ENCODE measurements at places on chromosomes 12 and 14.

DNA sequence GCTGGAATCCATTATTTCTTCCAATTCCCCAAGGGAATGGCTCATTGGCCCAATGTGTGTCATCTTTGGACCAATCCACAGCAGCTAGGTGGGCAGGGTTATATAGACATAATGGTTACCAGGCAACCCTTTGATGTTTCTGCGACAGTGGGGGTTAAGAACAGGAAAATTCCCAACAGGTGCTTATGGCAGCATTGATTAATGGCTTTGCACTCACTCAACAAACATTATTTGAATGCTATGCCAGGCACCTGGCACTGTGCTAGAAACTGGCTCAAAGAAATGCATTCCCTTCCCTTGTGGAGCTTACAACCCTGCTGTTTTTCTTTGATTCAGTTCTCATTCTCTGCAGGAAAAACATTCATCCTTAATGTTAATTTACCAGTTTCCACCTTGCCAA lies 1221.0 kb downstream of the AACS start:
- no peak for DNase-seq

DNA sequence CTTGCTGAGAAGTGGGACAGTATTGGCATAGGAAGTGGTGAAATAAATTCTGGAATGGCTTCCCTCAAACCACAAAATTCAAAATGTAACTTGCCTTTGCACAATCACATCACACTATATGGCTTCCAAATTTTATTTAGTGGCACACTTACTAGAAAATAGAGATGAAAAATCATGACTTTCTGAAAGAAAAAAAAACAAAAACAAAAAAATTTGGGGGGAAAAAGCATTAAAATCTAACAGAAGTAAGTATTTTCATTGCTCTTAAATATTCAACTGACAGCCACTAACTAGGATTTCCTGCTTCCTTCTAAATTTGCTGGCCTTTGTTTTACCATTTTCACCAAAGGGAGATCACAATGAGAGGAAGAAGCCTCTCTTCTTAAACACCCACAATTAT lies 23.0 kb downstream of the ATF7 start:
- no peak for DNase-seq

GRCh38 chr12:57602544-57602943 lies 2.1 kb upstream of the DTX3 start:
- no peak for DNase-seq

GRCh38 chr14:91420686-91421085 lies 3.1 kb upstream of the CCDC88C start:
- DNase-seq, result no peak

DNA sequence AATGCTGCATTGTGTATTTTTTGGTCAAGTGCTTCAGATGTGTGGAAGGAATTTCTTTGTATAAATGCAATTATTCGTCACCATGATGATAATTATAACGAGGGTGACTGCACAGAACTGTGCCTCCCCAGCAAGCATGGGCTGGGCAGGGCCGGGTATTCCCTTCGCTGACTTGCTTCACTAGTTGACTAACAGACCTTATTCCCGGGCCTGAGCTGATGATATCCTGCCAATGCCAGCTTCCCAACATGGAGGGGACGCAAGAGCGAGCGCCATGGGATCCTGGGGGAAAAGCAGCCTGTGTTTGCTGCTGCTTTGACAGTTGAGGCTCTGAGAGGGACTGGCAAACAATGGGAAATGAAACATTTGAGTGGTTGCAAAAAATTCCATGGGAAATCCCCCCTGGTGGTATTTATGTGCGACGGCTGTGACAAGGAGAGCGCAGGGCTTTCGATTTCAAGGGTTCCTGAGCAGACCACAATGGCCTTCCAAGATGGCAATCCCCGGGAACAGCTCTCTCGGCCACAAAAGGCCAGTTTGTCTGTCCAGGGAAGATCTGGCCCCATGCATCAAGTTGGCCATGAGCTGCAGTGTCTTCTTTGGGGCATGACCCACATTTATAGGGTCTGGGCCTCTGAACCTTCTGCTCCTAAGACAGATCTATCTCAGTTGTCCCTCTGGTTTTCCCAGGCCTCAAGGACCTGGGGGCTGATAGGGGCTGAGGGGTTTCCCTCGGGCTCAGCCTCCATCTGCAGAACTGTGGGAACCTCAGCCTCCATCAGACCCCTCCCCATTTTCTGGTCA lies 21.9 kb upstream of the MAP1LC3B2 start:
- DNase-seq, result peak; percentile 94

DNA sequence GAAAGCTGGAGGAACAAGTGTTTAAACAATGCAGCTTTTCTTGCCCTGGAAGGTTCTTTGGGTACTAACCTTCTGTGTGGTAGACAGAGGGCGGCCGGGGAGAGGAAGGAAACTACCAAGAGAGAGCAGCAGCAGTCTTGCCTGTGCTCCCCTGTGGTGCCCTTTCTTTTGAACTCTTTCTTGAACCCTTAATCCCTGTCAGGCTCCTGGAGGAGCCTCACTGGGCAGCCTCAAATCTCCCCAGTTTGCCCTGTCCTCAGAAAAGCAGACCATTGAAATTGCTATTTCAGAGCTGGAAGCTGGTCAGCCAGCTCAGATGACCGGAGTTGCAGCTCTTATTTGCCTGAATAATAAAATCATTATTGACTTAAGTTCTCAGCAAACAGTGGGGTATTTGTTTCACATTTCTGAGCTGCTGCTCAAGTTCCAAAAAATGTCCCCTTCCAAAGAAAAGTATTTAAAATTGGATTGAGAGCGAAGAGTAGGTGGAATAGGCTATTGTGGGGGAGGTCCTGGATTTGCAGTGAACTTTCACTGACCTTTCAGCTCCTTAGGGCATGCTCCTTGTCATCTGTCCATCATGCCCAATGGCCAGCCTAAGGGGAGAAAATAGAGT lies 42.1 kb upstream of the RNASE3 start:
- DNase-seq, result no peak

- DNase-seq, result no peak
These were observed 90.2 kb downstream of the TTLL5 start for GRCh38 chr14:75751296-75751695.

DNA sequence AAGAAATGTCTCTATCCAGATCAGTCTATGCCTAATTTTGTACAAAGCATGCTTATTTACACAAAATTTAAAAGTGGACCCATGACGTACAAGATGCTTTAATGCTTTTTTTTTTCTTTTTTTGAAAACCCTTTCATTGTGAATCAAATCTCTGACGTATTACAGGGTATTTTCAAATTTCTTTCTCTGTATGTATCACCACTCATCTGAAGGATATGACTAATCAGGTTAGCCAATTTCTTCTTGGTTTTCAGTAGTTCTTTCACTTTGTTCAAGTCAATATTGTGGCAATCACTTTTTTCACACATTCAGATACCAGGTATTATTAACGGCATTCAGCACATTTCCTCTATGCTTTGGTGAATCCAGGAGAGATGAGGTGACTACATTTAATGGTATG lies 685.3 kb downstream of the TRHDE start:
- DNase-seq, result no peak

- DNase-seq, result no peak
These were observed 12.8 kb downstream of the ZFHX2 start for GRCh38 chr14:23538785-23539184.

DNA sequence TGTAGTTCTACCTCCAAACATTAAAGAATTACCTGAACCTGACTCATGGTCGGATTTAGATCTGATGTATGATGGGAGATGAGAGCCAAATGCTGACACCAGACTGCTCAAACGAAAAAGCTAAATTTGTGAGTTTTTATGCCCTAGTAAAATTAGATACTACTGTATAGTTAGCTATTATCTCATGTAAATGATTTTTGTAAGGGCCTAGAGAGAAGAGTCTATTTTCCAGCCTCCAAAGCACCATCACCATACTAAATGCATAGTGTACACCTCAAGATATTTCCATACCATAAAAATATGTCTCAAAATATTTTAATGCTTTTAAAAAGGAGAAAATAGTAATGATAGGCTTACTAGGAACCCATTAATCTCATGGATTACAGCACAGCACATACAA lies 18.3 kb downstream of the ANKS1B start:
- DNase-seq, result no peak

- no peak for DNase-seq
These were observed 3.3 kb upstream of the HOXC8 start for GRCh38 chr12:54005531-54005852.

DNA sequence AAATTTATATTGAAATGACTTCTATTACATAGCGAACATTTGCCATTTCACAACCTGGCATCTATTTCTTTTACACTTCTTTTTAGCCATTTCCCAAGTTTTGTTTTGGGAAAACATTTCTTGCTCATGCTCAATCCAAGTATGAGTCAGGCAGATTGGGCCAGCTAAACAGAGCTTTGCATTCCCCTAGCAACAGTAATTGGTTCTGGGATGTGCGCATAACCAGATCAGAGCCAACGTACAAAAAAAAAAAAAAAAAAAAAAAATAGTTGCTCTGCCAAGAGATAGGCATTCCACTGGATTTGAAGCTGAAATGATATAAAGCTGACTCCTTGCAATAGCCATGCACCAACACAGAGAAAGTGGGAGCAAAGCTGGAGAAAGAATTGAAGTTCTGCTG lies 37.5 kb downstream of the PLCZ1 start:
- no peak for DNase-seq

GRCh38 chr12:109157986-109158385 lies 41.6 kb downstream of the ACACB start:
- no peak for DNase-seq

- no peak for DNase-seq
These were observed 9.4 kb upstream of the DACT1 start for GRCh38 chr14:58628406-58628805.

DNA sequence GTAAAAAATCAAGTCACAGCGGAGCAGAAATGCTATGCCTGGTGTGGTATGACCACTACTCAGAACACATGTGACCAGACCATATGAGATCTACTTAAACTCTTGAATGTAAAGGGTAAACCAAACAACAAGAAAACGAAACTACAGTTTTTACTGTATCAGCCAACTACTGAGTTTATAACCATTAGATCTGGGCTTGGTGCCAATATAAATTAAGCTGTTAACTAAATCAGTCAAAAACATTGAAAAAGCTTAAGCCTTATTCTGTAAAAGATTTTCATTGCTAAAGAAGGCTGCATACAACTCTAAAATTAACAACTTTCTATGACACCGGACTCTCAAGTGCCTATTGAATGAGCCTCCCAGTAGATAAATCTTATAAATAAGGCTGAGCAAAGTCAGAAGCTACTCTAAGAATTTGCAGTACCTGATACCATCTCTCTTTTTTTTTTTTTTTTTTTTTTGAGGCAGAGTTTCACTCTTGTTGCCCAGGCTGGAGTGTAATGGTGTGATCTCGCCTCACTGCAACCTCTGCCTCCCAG lies 35.4 kb downstream of the SPTLC2 start:
- peak; percentile 70 for DNase-seq

DNA sequence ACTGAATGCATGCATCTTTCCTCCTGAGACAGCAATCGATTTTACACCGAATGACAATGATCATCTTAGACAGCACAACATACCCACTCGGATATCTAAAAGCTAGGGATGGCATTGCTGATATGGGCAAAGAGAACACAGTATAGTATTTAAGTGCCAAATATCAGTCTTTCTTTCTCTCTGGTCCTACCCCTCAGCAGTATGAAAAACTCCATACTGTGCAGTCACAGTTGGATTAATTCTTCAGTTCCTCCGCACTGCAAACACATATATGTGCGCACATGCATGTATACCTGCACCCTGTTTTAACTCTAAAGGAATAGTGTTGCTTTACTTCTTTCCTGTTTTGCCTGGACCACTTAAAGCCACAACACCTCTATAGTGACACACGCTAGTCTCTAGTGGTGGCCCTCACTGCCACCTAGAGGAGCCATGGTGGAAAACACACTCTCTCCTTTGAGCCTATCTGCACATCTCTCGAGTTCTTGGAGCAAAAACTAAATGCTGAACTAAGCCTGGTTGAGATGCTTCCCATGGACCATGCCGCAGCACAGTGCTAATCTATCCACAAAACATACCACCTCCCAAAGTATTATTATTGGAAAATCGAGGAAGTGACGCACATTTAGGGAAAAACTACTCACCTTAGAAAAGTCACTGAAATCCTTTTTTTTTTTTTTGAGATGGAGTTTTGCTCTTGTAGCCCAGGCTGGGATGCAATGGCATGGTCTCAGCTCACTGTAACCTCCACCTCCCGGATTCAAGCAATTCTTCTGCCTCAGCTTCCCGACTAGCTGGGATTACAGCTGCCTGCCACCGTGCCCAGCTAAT lies 11.9 kb downstream of the TMEM52B start:
- DNase-seq, result peak; percentile 77

DNA sequence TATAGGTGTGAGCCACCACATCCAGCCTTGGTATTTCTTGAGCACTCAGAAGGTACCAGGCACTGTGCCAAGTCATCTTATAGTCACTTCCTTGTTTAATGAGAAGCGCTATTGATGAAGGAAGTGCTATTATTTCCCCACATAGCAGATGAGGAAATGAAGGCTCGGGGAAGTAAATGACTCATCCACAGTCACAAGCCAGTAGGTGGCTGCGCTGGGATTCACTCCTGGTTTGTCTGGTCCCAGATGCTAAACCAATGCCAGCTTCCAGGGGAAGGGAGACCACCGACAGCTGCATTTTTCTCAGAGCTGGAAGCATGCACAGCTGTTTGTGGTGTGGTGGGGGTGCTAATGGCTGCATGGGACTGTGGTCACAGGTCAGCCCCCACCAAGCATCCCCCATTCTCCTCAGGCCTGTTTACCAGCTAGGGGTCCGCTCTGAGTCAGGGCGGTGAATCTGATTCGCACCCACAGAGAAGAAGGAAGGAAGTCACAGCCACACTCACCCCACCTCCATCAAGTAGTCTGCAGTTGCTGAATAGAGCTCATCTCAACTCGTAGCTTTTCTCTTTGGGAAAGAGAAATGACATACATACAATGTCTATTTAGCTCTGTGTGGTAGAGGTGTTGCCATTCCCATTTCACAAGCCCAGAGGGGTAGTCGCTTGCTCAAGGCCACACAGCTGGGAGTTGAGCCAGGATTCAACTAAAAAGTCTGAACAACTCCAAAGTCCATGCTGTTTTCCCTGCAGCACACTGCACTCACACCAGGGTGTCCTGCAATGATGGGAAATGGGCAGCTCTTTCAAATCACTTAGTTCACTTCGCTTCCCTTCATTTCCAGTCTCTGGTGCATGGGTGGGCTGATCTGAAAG lies 6.3 kb upstream of the LTBP2 start:
- DNase-seq, result peak; percentile 95

- peak; percentile 9 for DNase-seq
These were observed 64.7 kb downstream of the CCDC92 start for GRCh38 chr12:123907726-123908476.

- DNase-seq, result peak; percentile 6
These were observed 77.6 kb upstream of the PRKD1 start for GRCh38 chr14:30005114-30005808.

GRCh38 chr14:105532735-105533141 lies 6.4 kb downstream of the TMEM121 start:
- no peak for DNase-seq

GRCh38 chr12:111732786-111733185 lies 33.9 kb upstream of the ALDH2 start:
- no peak for DNase-seq

- no peak for DNase-seq
These were observed 200.6 kb downstream of the EFCAB11 start for GRCh38 chr14:89753828-89754412.

- DNase-seq, result peak; percentile 34
These were observed 18.6 kb upstream of the PRKAB1 start for GRCh38 chr12:119649202-119649808.

GRCh38 chr12:59179231-59179630 lies 258.9 kb upstream of the LRIG3 start:
- no peak for DNase-seq
